Type B pancreatic cell (in vitro differentiated cells): ENCODE measurements at places on chromosomes 3 and 15. TPM values are rescaled to one million over a fixed set of nuclear protein-coding genes. Genes with fewer than 3 reads are reported as not detected.

TMA7 gene
- 268 and 281 TPM in 2 replicates for total RNA-seq

SQOR gene
- 6.7 and 9.2 TPM in 2 replicates for total RNA-seq

ARGFX gene
- total RNA-seq, result not detected in 2 replicates

HTR3E gene
- not detected in 2 replicates for total RNA-seq

LDHAL6B gene
- total RNA-seq, result not detected in 2 replicates

INSYN1 gene
- total RNA-seq, result 5.8 and 6.4 TPM in 2 replicates
